ENCODE measurements at places on chromosomes 3 and 15.

- no peak for DNase-seq
These were observed 32.6 kb downstream of the MAGEF1 start for GRCh38 chr3:184679056-184679816.

- DNase-seq: no peak
These were observed 26.0 kb upstream of the GNB5 start for GRCh38 chr15:52217186-52217585.

GRCh38 chr3:45597171-45597570 lies 2.6 kb downstream of the LIMD1 start:
- no peak for DNase-seq

DNA sequence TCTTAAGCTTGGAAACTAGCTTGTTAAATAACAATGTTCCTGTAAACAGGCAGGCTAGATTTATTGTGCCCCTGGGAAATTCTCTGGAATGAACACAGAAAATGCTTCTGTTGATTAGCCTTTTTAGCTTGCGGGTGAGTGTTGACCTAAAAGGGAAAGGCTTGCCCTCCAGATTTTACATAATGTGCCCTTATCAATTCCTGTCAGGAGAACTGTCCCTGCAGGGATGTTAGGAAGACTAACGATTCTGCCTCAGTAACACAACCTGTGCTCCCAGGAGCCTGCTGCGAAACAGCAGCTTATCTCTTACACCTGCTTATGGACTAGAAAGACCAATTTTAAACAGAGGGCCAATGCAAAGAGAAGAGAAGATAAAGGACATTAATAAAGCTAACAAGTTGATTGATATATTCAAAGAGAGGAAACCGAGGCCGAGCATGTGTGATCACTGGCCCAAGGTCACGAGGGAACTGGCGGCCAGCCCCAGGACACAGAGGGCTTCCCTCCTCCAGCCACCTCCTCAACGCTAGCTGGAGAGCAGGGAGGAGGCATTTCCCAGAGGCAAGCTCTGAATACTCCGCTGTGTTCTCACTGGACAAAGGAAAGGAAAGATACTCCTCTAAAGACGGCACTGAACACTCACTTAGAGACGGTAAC lies 48.4 kb upstream of the TJP1 start:
- no peak for DNase-seq

Data from activated CD8-positive, alpha-beta memory T cell treated with anti-CD3 and anti-CD28 coated beads for 4 hours (primary cell).